ENCODE measurements at places on chromosomes 3 and 15.
A peak's percentile ranks its signal among the peaks of the same experiment; 100 is the strongest.

DNA sequence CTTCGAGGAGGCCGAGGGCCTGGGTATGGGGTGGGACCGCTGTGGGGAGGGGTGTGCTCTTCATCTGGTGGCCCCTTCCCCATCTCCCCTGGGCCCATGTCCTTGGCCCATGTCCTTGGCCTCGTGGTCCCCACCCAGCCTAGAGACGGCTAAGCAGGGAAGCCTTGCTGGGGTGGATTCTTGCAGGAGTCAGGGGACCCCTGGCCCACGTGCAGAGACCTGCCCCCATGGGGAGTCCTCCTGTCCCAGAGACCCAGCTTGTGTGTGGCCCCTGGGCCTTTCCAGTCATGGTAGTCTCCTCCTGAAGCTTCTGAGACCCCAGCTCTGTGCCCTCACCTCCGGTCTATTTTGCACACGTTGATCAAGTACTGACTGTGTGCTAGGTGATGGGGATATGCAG lies 97.4 kb downstream of the TBC1D2B start:
- DNase-seq: no peak

DNA sequence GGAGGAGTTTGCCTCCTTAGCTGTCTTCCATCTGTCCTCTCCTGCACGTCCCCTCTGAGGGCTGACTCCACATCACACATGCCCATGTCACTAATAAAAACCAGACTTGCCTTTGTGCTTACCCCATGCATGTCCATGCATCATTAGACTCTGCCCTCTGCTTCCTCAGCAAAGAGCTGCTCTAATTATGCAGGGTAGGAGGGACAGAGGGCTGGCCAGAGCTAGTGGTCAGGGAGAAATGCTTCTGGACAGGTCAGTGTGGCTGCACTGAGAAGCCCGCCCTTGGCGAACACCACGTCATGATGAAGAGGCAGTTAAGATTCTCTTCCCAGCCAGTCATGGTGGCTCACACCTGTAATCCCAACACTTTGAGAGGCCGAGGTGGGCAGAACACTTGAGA lies 8.9 kb downstream of the CA12 start:
- no peak for DNase-seq

GRCh38 chr15:64623347-64623996 lies 151.9 kb downstream of the RBPMS2 start:
- DNase-seq: no peak

DNA sequence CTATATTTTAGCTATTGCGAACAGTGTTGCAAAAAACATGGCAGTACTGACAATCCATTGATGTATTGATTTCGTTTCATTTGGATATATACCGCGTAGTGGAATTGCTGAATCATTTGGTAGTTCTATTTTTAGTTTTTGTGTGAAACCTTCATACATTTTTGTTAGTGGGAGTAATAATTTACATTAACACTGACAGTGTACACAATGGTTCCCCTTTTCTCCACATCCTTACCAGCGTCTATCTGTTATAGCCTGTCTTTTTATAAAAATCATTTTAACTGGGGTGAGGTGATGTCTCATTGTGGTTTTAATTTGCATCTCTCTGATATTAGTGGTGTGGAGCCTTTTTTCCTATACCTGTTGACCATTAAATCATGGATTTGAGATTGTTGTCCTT lies 392.4 kb upstream of the ALCAM start:
- DNase-seq: no peak

DNA sequence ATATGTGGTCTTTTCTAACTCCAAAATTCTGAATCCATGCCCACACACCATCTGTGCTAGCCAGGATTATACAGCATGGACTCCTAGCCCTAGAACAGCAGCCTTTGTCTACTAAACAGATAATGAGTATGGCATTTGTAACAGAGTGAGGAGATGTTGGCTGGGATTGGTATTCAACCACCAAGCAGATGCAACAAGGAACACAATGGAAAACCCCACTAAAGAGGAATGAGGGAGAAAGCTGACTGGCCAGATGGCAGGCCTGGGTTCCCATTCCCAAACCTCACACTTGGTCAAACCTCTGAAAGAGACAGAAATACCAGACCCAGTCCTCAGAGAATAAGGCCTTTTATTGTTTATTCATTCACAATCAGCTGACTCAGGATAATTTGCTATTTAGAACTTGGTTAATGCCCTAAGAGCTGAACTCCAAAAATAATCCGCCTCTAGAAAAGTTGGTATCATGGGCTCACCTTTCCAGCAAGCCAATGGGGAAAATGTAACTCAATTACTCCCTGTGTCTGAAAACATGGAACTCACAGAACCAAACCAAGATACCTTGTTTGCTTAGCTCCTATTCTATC lies 145.6 kb downstream of the LRRC3B start:
- no peak for DNase-seq

DNA sequence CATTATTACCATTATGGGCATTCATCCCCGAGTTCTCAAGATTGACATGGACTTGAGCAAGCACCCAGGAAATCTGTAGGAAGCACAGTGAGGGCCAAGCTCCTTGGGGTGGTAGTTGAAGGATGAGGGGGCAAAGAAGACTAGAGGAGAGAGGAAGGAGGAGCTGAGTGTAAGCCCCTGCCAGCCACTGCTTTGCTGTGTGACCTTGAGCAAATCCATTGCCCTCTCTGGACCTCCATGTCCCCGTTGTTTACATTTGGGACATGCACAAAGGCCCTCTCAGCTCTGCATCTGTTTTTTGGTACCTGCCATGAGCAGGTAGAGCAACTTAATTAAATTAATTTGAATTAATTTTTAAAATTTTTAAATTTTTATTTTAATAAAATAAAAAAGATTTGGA lies 33.5 kb upstream of the SLC6A6 start:
- no peak for DNase-seq

GRCh38 chr3:4615750-4616149 lies 122.6 kb downstream of the ITPR1 start:
- DNase-seq: no peak

GRCh38 chr3:37993460-37993819 lies 2.9 kb downstream of the VILL start:
- no peak for DNase-seq

DNA sequence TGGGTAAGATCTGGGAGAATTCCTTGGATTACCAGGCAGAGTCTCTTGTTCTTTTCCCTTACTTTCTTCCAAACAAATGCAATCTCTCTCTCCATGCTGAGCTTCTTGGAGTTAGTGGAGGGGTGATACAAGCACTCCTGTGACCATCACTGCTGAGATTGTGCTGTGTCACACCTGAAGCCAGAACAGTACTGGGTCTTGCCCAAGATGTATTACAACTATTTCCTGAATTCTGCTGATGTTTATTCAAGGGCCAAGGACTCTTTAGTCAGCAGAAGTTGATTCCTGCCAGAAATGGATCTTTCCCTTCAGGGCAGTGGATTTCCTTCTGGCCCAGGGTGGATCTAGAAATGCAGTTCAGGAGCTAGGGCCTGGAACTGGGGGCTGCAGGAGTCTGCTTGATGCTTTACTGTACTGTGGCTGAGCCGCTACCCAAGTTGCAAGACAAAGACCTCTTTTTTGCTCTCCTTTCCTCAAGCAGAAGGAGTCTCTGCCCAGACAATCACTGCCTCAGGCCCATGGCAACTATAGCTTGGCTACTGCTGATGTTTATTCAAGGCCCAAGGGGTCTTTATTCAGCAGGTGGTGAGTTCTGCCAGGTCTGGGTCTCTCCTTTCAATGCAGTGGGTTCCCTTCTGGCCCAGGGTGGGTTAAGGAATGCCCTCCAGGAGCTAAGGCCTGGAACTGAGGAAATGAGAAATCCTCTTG lies 98.8 kb downstream of the SH3GL3 start:
- DNase-seq: no peak

DNA sequence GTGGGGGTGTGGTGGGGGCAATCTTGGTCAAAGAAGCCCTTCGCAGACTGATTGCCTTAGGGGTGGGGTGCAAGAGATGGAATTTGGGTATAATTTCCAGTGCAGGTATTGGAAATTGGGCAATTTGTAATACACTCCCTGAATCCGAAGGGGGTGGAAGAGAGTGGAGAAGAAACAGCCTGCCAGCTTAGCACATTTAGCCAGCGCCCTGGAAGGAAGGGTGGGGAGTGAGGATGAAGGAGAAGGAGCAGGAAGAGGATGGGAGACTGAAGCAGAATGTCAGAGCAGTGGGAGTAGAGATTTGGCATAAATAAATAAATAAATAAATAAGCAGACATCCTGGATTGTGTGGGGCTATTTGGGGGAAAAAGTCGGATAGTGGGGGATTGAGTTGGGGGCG lies 1.6 kb downstream of the GAP43 start:
- DNase-seq: no peak

DNA sequence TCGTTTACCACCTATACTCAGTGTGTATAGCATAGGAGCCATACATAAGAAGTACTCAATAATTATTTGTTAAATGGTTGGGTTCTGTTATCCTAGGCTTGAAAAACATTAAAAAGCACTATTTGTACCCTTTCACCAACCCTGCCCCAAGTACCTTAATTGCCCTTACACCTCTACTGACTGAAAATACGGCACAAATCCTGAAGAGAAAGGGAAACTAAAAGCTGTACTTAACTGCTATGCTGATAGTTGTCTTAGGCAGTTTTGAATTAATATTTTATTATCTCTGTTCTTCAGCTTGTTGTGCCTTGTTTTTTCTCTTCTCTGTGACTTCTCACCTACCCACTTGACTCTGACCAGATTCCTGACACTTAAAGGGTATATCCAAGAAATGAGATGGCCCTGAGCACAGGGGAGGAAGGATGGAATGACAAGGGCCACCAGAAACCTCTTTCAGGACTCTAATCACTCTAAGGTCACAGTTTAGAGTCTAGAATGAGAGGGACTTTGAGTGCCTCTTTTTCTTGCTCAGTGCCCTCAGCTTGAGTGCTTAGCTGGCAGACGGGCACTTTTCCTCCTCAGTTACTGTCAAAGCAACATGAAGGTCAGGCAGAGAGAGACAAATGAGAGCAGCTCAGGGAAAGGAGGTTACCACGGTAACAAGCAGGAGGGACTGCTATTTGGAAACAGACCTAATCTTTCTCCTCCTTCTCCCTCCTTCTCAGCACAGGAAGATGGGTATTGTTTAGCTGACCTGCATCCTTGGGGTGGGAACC lies 136.5 kb downstream of the ZNF609 start:
- peak; percentile 61 for DNase-seq

DNA sequence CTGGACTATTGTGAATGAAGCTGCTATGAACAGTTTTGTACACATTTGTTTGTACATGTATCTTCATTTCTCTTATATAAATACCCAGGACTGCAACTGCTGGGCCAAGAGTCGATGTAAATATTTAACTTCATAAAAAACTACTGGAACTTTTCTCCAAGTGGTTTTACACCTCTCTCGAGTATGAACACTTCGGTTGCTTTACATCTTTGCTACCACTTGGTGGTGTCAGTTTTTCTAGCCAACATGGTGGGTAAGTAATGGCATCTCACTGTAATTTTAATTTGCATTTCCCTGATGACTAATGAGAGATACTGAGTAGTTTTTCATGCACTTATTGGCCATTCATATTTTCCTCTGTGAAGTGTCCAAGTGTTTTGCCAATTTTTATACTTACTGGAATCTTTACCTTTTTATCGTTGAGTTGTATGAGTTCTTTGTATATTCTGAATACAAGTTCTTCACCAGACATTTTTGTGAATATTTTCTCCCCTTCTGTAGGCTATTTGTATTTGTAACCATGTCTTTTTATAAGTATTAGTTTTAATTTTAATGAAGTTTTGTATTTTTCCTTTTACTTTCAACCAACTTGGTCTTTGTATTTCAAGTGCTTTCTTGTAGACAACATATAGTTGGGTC lies 44.4 kb downstream of the PCOLCE2 start:
- no peak for DNase-seq

GRCh38 chr3:189121092-189121491 lies 50.7 kb upstream of the TPRG1 start:
- no peak for DNase-seq

- DNase-seq: no peak
These were observed 3.7 kb downstream of the WNT5A start for GRCh38 chr3:55483196-55484095.

DNA sequence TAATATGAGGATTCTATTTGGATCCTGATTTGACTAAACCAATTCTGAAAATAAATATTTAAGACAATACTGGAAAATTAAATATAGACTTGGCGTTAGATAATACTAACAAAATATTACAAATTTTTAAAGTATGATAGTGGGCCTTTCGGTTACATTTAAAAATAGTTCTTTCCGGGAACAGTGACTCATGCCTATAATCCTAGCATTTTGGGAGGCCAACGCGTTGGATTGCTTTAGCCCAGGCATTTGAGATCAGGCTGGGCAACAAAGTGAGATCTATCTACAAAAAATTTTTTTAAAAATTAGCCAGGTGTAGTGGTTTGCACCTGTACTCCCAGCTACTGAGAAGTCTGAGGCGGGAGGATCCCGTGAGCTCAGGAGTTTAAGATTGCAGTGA lies 30.3 kb upstream of the GADL1 start:
- no peak for DNase-seq

- no peak for DNase-seq
These were observed 9.5 kb downstream of the ZBTB47 start for GRCh38 chr3:42662813-42663535.

DNA sequence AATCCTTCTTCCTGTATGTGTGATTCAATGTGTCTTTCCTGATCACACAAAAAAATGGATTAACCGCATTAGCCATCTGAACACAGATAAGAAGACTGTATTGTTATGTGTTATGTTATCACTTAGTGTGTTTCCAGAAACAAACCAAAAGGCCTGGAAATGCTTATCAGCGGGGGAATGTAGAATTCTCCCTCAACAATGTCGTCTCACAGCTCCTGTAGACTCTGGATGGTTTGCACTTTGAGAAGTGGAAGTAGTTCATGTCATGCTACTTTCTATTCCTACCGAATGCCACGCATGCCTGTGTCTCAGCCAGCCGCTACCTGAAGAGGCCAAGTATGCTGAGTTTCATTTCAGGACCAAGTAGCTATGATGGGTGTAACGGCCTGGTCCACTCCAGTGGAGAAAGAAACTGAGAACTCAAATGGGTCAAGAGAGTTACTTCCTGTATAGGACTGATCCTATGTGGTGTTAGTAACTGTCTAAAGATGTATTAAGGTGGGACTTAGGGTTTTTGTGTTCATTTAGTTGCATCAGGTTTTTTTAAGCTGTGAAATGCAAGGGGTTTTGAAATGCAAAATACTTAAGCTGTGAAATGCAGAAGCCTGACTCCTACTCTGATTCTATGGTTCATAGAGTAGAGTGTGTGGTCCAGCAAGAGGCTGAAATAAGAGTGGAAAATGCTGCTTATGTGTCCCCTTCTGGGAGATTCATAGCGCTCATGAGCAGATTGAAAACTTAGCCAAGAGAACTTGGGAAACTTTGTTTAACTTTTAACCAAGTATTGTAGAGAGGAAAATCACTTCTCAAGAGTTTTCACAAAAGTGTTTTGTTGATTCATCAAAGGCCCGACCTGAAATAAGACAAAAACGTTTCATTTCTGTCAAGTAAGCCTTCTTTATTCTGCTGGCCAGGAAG lies 118.5 kb upstream of the LMOD3 start:
- DNase-seq: no peak

GRCh38 chr15:98547275-98547674 lies 101.1 kb upstream of the IGF1R start:
- DNase-seq: peak; percentile 48

- no peak for DNase-seq
These were observed 17.4 kb upstream of the MINDY4B start for GRCh38 chr3:150922611-150923010.

- no peak for DNase-seq
These were observed 59.5 kb downstream of the CBLB start for GRCh38 chr3:105809208-105809888.
